ENCODE measurements at places on chromosomes 2 and 18. TPM values are rescaled to one million over a fixed set of nuclear protein-coding genes. Genes with fewer than 3 reads are reported as not detected.

The PDE11A gene
- total RNA-seq: 0.83 TPM

The SCN9A gene
- 2.1 TPM for total RNA-seq

The ADGRF3 gene
- total RNA-seq: 0.14 TPM

The SUPT7L gene
- total RNA-seq: 33.5 TPM

The IL36RN gene
- not detected for total RNA-seq

- DNase-seq: no peak
Measured at GRCh38 chr2:223199531-223200515, 147.8 kb downstream of the KCNE4 start.

- DNase-seq: no peak
Measured at GRCh38 chr2:30355306-30355705, 91.7 kb upstream of the LCLAT1 start.

- DNase-seq: no peak
Measured at GRCh38 chr18:5982332-5982731, 87.0 kb upstream of the TMEM200C start.

- DNase-seq: no peak
Measured at GRCh38 chr2:104853534-104854497, at the start of gene POU3F3. TSS of gene POU3F3 (plus strand) at chr2:104854115. CDS start at chr2:104855511, 1,396 bp downstream.

DNA sequence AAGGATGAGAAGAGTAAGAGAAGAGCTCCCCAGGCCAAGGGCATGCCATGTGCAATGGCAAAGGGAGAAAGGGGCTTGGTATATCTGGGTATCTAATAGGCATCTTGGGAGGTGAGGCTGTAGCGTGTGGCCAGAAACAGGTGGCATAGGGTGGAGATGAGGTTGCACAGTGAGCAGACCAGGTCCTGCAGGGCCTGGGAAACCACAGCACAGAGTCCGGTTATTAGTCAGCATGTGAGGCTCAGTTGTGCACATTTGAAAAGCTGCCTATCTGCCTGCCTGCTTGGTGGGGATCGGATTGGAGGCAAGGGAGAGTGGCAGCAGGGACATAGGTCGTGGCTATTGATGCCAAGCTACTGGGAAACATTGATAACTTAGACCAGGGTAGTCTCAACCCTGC is 190.6 kb downstream of the TPGS2 start:
- DNase-seq: no peak

GRCh38 chr18:78073275-78073674 is 823.6 kb downstream of the GALR1 start:
- DNase-seq: no peak

DNA sequence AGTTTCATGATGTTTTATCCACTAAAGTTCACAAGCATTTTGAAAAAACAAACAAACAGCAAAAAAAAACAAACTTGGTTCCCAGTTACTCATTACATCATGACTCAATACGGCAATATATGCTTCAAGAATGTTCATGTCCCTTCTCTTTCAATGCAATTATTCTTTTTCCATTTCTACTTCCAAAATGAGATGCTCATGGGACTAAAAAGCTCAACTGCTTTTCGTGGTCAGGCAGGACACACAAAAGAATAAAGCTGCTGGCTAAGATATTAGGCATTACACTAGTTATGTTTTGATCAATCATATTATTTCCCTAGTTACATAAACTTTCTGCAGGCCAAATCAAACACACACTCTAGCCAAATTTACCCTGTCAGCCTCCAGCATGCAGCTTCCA is 301.3 kb downstream of the EPHA4 start:
- DNase-seq: no peak

DNA sequence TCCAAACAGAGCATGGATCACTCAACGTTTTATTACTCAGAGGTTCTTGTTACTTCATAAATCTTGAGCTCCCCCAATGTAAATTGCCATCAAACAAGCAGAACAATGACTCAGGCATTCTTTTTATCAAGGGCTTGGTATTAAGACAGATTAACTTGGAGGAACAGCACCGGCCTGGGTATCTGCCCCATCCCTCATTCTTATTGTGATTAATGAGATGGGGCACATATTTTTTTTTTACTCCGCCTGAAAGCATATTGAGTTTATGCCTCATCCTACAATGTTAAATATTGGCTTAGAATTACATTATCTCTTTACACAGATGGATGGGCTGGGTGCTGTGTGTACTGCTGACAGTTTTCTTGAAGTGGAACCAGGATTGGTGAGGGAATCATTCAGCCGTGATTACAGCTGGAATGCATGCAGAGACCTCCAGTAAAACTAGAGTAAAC is 387.3 kb downstream of the CLIP4 start:
- DNase-seq: no peak

- DNase-seq: no peak
Measured at GRCh38 chr2:65075176-65075575, 19.0 kb downstream of the CEP68 start.

Measured in adrenal gland (tissue), 19 donors.